Fibroblast of the conjunctiva (primary cell): ENCODE measurements at places on chromosomes 2 and 18.

- DNase-seq: no peak
Observed at GRCh38 chr2:64166637-64167420, 22.6 kb upstream of the PELI1 start.

DNA sequence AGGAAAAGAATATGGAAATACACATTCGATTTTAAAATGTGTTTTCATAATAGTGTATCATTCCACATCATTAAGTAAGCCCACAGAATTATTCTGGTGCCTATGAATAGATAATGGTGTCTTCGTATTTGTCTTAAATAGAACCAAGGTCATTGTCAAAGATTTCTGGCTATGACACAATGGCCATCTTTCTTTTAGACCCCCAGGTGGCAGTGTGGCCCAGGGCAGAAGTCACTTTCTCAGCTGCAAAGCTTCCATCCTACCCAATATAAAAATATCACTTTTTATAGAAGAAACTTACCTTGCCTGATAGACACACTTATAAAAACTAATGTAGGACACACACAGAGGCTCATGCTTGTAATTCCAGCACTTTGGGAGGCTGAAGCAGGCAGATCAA is 57.5 kb downstream of the ZRANB3 start:
- peak; percentile 3 for DNase-seq

DNA sequence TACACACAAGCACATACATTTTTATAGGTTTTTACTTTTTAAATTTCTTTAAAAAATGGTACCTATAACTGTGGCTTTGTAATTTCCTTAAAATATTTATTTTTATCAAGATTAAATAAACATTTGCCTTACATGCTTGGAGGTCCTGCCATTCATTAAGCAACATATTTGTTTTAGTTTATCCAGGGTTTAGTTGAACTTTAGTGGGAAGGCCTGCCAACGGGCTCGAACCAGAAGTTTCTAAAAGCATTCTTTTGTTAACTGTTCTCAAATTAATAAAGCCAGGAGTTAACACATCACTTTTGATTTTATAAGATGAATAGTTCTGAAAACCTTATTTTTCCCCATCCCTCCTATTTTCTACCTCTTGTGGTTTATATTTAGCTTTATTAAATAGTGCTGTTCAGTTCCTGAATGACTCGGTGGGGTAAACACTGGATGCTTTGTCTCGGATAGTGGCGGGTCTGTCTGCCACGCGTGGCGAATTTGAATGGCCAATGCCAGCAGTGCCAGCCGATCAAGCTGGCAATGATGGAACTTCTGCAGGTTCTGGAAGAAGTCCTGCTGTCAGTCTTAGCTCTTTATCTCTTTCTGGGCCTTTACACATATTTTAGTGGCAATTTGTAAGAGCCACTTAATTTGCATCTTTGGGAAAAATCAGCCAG is 32.2 kb downstream of the SH3YL1 start:
- no peak for DNase-seq

DNA sequence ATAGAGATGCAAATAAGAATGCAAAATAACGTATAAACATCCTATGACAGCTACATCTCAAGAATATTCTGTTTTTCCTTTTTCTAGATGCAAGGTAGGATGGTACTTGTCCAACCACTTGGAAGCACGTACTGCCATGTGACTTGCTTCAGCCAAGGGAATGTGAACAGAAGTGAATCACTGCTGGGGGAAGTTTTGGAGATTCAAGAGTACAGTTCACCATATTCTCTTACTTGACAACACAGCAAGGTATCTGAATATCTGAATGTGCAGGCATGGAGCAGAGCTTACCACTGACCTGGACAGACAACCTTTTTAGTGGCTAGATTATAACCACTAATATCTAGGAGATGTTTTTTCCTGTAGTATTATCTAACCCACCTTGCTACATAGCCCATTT is 53.0 kb downstream of the TRIP12 start:
- DNase-seq: no peak
